Adipocyte (in vitro differentiated cells): ENCODE measurements at places on chromosomes 3 and 15.
A peak's percentile ranks its signal among the peaks of the same experiment; 100 is the strongest.

DNA sequence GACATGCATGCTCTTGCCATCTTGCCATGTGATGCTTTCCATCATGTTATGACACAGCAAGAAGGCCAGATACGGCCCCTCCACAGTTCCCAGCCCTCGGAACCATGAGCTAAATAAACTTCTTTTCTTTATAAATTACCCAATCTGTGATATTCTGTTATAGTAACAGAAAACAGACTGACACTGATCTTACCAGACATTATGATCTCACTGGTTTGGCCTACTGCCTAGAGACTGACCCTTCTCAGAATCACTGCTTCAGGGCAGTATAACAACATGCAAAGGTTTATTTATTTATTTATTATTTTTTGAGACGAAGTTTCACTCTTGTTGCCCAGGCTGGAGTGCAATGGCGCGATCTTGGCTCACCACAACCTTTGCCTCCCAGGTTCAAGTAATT is 14.0 kb downstream of the ZNF619 start:
- DNase-seq, result peak; percentile 33

DNA sequence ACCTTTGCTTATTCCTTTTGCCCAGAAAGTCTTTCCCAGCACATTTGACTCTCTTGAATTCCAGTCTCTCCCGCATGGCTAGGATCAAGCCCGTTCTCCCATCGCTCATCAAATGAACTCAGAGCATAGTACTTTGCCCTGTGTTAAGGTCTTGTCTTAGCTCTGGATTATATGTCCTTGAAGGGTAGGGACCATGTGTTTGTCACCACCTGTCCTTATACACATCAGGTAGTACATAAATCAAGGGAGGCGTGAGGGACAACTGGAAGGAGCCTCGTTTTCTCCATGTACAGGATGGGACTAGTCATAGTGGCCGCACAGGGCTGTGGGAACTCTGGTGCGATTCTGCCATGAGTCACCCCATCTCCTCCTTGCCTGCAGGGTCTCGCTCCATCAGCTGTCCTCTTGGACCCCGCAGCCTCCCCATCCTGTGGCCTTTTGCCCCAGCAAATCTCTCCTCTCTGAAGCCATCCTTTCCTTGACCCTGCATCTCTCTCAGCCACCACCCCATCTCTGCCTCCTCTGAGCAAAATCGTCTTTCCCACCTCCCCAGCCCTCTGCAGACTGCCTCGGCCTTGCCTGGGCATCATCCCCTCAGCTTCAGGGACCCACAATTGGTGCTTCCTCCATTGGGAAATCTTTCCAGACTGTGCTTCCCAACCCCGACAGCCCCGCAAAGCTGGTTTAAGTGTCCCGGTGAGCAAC is 33.4 kb upstream of the RAB6B start:
- DNase-seq, result no peak

DNA sequence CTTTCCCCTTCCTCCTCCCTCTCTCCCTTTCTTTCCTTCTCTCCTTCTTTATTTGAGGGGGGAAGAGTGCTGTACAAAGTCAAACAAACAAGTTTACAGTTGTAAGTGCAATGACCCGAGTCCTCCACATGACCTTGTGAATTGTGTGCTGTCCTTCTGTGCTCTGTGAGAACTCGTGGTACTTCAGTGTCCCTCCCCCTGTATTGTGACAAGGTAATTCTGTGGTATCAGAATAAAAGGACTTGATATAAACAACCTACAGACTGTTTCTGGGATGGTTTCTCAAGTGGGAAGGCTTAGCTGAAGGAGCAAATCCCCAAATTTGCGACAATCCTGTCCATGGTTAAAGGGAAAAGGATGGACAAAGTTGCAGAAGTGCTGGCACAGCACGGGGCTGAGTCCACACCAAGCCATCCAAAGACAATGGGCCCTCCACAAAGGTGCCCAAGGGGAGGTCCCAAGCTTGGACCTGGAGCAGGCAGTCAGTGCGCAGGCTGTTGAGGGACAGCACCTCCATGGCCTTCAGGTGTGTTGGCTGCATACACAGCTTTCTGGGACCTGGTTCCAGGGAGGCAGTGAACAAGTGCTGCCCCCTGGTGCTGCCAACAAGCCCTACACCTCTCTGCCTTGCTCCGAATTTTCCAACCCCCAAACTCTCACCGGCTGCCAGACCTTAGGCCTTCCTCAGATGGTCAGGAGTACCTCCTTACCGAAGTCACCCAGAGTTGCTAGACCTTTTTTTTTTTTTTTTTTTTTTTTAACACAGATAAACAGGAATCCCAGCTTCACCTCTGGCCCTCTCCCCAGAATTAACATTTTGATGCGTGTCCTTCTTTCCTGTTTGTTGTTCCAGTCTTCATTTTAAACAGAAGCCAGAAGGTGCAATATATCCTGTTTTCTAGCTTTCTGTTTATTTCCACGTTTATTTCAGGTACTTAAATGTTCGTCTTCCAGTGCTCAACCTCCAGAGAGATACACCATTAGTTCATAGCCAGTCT is 2.6 kb upstream of the APEH start:
- DNase-seq, result peak; percentile 85

DNA sequence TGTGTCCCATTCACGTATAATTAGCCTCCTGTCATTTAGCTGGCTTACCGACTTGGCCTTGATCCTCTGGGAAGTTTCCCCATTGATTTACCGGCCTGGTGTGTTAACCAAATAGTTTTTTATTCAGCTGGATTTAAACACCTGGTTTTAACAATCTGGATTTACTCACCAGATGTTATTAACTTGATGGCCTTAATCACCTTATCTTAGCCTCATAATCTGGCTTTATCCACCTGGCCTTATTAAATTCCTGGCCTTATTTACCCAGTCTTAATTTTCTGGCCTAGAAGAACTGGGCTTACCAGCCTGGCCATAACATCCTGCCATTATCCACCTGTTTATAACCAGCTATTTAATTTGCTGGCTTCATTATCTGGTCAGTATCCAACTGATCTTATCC is 89.9 kb downstream of the IL12A start:
- DNase-seq, result no peak

DNA sequence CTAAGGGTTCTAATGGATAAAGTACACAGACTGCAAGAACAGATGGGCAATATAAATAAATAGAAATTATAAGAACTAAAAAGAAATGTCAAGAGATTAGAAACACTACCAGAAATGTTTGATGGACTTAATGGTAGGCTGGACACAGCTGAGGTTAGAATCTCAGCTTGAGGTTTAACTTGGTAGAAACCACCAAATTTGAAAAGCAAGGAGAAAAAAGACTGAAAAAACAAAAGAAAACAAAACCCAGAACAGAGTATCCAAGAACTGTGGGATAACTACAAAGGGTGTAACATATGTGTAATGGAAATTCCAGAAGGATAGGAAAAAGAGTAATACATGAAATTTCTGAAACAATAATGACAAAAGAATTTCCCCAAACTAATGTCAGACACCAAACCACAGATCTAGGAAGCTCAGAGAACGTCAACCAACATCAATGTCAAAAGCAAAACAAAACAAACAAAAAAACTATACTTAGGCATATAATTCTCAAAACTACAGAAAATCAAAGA is 35.0 kb downstream of the RFX7 start:
- DNase-seq, result peak; percentile 37

- DNase-seq, result no peak
Measured at GRCh38 chr3:127410137-127410488, 122.3 kb upstream of the PRR20G start.
